Activated naive CD4-positive, alpha-beta T cell treated with anti-CD3 and anti-CD28 coated beads, Interleukin-2, amount 50 U/mL, for 16 hours (primary cell): ENCODE measurements at places on chromosomes 1 and 21.

DNA sequence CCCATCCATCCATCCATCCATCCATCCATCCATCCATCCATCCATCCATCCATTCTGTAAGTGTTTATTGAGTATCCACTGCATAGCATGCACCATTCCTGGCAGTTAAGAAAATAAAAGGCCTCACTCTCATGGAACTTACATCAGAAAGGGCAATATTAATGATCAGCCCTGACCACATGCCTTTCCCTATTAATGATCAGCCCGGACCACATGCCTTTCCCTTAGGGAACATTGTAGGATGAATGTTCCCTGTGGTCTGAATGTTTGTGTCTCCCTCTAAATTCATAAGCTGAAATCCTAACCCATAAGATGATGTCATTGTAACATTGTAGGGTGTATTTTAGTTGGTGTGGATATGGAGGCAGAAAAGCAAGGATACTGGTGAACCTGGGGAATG is 365.8 kb downstream of the KIF26B start:
- no peak for DNase-seq

DNA sequence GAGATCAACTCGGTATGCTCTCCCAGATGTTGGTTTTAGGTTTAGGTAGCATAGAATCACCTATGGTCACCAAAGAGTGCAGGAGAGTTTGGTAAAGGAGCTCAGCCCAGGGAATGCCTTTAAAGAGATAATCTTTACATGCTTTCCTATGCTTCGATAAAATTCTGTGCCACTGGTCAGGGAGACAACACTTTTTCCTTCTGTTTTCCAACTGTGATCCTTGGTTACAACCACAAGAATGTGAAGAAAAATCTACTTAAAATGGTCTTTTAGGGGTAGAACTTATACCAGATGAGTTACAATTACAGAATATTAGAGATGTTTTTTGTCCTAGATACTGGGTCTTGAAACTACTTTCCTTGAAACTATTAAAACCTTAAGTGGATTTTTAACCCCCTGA is 895.6 kb downstream of the TTLL7 start:
- DNase-seq = no peak

DNA sequence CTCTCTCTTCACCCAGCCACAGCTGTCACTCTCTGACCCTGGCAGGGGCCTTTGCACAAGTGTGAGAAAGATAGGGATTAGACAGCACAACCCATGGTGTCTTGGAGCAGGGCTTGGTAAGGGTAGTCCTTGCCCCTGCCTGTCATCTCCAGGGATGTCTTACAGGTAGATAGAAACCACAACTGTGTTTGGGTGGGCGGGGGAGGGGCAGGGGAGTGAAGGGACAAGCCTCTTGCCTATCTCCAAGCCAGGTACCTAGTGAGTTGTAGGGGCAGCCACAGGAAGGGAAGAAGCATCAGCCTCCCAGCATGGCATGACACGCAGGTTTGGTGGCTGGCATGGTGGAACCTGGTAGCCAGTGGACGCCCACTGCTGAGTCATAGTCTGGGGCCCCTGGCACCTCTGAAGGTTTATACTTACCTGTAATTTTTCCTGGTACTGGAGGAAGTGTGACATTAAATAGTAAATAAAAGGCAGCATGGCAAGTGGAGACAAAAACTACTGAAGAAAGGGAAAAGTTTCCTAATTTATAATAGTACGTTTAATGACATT is 97.5 kb downstream of the CLEC20A start:
- no peak for DNase-seq

DNA sequence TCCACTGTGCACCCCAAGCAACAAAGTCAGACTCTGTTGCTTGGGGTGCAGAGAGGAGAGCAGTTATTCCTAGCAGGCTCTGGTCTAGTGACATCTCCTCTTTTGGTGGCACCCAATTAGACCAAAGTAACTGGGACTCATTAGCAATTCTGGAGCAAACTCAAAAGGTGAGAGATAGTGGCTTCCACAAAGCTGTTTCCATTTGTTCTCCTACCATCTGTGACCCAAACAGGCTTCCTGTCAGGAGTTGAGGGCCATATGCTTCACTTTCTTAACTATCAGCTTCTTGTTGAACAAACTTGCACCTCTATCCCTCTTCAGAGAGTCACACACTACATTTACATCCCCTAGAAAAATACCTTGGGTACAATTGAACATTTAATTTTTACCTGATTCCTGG is 1.5 kb upstream of the ATXN7L2 start:
- no peak for DNase-seq

- no peak for DNase-seq
These were observed 121.2 kb downstream of the CRYAA start for GRCh38 chr21:43289966-43290365.
